ENCODE measurements at places on chromosomes 2 and 18.
A peak's percentile ranks its signal among the peaks of the same experiment; 100 is the strongest.

- no peak for DNase-seq
Observed at GRCh38 chr2:50402654-50402960, 629.3 kb downstream of the NRXN1 start.

DNA sequence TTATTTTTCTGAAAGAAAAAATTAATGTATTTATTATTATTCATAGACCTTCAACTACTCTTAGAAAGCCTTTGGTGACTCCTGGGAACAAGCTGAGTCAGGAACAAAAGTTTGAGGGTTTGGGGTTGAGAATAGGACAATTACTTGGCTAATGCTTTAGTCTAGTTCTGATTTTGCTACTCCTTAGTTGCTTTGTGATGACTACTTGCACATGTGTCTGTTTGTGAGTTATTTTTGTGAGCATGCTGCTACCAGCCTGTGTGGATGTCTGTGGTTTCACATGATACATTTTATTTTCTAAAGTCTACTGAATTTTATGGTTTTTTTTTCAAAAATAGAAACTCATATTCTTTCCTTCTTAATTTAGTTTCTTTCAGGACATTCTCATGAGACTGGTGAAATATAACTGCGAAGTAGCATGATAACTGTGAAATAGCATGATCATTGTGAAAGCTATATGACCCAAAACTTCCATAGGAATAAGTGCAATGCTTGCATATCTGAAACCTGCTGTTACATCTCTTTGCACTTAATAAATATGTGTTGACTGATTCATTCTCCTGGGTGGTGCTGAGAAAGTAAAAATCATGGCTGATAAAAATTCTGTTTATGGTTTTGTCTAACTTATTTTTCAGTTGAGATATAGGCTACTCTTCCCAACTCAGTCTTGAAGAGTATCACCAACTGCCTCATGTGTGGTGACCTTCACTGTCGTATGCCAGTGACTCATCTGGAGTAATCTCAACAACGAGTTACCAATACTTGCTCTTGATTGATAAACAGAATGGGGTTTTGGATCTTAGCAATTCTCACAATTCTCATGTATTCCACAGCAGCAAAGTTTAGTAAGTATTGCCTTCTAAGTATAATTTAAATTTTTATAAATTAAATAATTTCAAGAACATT, 17.9 kb upstream of the IL18R1 start:
- no peak for DNase-seq

GRCh38 chr2:11998626-11999378, 252.4 kb downstream of the LPIN1 start:
- DNase-seq: no peak

- DNase-seq: no peak
Observed at GRCh38 chr2:59884166-59884565, 669.3 kb downstream of the BCL11A start.

DNA sequence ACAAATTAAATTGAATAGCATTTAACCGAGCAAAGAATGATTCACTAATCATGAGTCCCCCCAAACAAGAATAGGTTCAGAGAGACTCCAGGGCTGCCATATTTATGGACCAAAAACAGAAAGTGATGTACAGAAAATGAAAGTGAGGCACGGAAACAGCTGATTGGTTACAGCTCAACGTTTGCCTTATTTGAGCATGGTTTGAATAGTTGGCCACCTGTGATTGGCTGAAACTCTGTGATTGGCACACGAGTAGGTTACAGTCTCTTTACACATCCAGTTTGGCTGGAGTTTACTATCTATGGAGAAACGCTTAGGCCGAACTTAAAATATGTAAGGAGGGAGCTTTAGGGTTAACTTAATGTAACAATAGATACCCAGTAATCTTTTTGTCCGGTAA, 27.0 kb upstream of the DPYSL5 start:
- DNase-seq: no peak

DNA sequence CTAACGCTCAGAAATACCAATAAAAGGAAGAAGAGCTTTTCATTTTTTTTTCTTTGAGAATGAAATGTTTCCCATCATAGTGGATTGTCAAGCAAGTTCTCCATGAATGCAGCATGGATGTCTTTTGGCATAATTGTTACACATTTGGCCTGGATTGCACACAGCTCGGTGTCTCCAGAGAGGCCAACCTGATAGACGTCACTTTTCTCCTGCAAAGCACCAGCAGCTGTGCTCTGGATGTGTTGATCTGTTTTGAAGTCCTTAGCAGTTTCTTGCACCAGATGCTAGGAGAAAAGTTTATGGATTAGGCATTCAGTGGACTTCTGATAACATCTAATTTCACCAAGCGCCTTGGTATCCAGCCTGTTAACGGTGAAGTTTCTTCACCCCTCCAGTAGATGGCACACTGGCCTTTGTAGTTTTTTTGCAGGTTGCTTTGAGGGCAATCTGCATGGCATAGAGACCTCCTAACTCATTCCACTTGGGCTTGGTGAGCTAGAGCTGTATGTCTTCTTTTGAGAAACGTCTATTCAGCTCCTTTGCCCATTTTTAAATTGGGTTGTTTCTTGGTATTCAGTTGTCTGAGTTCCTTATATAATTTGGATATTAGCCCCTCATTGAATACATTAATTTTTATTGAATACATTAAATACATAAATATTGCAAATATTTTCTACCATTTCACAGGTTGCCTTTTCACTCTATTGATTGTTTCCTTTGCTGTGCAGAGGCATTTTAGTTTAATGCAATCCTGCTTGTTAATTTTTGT, 59.7 kb downstream of the PTH2R start:
- peak; percentile 66 for DNase-seq

DNA sequence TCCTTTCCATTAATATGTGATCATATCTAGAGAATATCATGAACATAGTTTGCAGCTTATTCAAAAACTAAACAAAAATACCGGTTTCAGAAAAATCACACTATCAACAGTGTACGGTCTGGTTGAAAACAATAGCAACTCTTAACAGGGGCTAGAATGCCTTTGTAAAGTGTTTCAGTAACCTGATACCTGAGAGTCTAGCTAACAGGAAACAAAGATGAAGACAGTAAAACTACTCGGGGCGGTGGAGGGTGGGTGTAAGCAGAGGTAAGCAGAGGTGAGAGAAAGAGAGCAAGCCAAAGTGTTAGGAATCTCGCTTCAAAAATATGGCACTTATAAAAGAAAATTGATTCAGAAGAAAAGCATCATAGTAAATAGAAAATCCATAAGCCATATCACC, 109.0 kb upstream of the RGPD4 start:
- no peak for DNase-seq

- DNase-seq: no peak
Observed at GRCh38 chr2:21890041-21890440, 766.3 kb downstream of the TDRD15 start.

DNA sequence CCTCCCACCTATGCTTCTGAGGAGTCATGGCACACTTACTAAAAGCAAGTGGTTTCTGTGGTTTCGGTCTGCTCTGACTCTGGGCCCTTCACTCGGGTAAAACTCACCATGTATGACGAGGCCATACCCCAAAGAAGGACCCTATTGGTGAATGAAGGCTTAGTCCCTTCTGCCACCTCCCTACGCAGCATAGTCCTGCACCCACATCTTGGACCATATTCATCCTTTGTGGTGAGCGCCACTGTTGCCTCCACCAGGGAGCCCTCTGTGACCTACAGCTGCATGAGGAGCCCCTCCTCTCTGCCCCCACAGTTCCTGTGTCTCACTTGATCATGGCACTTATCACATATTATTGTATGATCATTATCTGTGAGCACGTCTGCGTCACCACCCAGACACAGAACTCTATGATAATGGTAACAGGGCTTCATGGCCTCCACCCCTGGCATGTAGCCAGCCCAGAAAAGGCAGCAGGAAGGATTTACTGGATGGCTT, 113.3 kb downstream of the TFCP2L1 start:
- DNase-seq: no peak

GRCh38 chr2:85920810-85921545, 32.2 kb upstream of the ST3GAL5 start:
- DNase-seq: no peak

DNA sequence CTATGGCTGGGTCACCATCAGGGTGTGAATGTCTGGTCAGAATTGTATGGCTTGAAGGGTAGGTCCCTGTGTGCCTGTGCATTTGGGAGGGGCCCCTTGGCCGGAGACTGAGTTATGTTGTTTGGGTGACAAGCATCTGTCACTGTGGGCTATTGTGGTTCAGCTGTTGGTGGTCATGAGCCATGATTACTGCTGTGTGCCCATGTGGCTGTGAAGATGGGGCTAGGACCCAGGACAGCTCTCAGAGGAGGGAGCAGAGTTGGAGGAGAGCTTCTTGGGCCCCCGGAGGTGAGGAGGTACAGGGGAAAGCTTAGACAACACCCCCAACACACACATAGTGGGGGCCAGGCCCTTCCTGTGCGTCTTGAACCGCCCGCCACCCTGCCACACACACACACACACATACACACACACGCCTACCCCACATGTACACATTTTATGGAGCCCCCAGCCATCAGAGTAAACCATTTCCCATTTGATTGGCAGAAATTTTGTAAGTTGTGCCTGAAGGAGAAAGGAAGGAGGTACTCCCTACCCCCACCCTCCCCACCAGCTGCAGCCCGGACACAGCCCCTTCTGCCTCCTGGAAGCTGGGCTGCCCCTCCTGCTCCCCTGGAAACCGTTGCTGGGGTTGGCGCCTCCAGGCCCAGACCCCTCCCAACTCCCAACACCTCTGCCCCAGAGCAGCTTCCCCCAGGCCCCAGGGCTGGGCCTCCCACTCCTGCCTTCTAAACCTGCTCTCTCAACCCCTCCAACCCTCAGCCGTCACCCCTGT, 2.0 kb downstream of the GAREM2 start:
- DNase-seq: no peak

GRCh38 chr18:79588636-79589481, 90.7 kb upstream of the CTDP1 start:
- DNase-seq: peak; percentile 8

GRCh38 chr2:136407117-136407951, 289.4 kb upstream of the CXCR4 start:
- DNase-seq: no peak

DNA sequence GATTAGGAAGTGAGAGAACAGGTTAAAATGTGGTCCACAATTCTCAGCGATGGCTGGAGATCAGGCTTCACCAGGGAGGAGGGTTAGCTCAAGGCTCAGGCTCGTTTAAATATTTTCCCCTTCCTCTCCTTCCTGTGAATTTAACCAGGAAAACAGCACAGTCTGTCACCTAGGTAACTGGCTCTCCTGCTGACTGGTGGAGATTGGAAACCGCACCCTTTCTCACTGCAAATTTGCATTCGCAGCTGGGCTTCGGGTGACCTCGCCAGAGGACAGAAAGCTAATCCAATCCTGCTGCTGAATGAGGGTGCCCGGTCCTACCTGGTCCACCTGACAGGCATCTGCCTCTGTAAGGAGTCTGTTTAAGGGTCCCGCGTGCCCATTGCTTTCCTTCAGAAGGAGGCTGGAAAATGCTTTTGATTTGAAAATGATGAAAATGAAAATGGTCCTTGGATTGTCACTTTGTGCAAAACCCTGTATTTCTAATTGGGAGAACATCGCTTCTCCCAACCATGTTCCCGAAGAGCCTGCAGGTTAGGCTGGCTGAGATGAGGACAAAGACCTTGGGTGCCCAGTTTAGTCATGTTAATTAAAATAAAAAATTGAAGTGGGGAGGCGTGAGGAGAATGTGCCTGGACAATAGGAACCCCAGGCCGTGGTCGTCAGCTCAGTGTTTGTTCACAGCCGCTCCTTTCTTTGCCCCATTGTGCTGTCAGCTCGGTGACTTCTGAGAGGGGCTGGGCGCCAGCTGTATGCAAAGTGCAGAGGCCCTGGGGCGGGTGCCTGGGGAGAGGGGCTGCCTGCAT, 43.4 kb upstream of the MTCL1 start:
- DNase-seq: no peak

- no peak for DNase-seq
Observed at GRCh38 chr2:167404627-167405284, 516.5 kb downstream of the XIRP2 start.

GRCh38 chr18:7221424-7222155, 9.3 kb upstream of the LRRC30 start:
- peak; percentile 64 for DNase-seq

DNA sequence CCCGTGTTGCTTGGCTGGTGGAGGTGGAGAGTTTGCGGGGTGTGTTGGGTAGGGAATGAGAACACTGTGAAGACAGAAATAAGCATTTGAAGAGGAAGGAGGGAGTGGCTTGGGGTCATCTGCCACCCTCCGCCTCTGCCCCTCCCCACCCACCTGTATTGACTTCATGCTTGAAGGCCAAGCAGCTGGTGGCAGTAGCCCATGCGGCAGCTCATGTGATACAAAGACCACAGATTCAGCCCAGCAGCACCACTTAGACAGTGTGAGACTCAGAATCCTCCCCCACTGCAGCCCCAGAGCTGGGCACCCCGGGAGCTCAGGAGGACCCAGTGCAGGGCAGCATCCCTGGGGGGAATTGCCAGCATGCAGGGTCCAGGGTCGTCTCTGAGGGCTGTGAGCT, 15.4 kb downstream of the NPPC start:
- DNase-seq: no peak

- DNase-seq: peak; percentile 77
Observed at GRCh38 chr2:120735746-120736170, at the start of gene GLI2. TSS of gene GLI2 (plus strand) at chr2:120735868. CDS start at chr2:120797321, 61,453 bp downstream.

DNA sequence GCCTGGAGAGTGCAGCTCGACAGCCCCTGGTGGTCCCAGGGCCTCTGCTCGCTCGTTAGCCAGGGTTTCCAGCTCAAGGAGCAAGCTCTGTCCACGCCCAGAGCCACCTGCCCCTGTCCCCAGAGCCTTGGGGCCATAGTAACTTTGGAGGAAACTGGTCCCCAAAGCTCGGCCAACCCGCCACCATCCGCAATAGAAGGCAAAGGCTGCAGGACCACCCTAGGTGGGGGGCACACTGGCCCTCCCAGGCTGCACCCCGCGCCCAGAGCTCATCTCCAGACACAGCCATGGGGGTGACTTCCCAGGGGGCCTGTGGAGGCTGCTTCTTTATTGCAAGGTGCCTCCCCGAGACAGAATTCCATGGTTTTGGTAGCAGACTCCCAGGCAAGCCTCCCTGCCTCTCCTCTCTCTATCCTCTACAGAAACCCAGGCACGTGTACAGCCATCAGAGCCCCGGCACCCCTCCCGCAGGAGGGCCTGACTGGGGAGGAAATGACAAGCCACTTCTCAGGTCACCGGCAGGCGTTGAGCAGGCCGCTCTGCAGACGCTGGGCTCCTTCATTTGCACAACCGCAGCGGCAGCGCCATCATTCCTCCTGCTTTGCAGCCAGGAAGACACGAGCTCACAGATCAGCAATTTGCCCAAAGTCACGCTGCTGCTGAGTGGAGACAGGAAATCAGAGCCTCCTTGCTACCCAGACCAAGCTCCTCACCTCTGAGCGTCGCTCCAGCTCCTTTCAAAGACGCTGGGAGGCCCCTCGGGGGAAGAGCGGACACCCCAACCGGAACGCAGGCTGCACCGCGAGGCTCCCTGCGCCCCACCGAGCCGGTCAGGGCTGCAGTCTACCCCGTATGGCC, 80.2 kb downstream of the NDUFA10 start:
- DNase-seq: peak; percentile 85

- DNase-seq: no peak
Observed at GRCh38 chr2:46653539-46653938, 174.2 kb downstream of the TMEM247 start.

GRCh38 chr18:65329010-65329409, 421.8 kb upstream of the CDH7 start:
- no peak for DNase-seq
